ENCODE measurements at places on chromosomes 6 and 20.

GRCh38 chr6:42104095-42104803 is 38.2 kb downstream of the C6orf132 start:
- DNase-seq = peak; percentile 63

DNA sequence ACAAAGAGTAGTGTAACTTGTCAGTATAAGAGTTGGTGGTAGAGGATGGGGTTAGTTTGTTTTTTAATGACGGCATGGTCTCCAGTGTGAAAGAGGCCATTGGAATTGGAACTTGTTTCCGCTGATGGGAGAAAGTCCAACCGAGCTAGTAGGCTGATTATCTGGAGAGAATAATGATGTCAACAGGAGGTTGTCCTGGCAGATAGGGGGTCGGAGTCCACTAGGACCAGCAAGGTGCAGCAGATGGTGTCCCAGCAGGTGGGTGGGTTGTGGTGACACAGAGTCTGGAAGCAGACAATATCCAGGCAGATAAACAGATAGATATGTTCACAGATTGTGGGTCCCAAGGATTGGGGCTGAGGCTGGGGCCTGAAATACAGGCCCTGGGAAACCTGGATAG is 35.1 kb downstream of the PKIB start:
- no peak for DNase-seq

GRCh38 chr20:54194724-54195438 is 13.0 kb upstream of the PFDN4 start:
- DNase-seq = no peak

GRCh38 chr6:119348096-119348747 is 1.3 kb downstream of the MAN1A1 start:
- no peak for DNase-seq

DNA sequence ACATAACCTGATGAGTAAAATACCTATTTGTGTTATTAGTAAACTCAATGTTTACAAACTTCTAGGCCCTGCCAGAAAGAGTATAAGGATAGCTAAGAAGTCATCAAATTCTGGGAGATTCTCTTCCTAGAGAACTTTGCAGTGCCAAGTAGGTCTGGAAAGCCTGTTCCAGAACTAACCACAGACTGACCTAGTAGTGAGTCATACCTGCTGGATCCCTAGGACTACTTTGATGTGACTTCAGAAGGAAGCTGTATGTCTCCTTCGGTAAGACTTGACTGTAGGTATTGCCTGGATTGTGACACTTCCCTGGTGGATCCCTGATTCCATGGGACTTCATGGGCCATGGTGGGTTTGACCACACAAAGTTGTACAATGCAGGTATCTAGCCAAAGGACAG is 131.7 kb downstream of the DNAH8 start:
- DNase-seq = no peak

- no peak for DNase-seq
Observed at GRCh38 chr6:135230711-135231468, 49.8 kb downstream of the MYB start.

GRCh38 chr6:149318581-149319286 is 1.2 kb downstream of the TAB2 start:
- no peak for DNase-seq

- no peak for DNase-seq
Observed at GRCh38 chr6:131427434-131428058, 145.5 kb upstream of the ARG1 start.

DNA sequence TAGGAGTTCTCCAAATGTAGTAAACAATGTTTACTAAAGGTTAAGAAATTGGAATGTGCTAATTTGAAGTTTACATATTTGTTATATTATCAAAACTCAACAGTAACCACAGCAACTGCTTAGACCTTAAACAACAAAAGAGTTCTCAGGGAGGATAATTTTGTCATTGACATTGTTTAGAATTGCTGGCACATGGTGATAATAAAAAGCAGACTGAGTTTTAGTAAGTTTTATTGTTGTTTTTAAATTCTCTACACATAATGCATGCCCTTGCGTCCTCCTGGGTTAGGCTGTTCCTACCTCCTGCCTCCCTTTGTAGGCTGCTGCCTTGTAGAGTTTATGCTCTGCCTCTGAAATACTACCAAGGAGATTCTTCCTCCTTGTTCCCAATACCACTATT is 28.7 kb downstream of the LAMA4 start:
- DNase-seq = no peak

- no peak for DNase-seq
Observed at GRCh38 chr6:134436950-134437349, 119.0 kb upstream of the SGK1 start.

DNA sequence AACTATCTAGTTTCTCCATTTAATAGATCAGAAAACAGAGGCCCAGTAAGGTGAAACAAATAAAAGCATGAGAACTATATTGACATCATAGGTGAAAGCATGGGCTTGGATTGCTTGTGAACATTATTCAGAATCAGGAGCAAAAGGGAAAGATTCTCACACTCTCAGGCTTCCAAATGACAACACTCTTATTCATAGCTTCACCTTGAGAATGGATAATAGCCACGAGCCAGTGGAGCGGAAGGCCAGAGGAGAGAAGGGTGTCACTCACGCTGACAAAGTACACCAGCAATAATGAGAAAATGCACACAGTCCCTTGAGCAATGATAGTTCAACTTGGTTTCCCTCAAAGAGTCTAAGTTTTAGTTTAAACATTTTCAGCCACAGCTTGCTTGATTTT is 339.0 kb downstream of the TPBG start:
- DNase-seq = no peak

DNA sequence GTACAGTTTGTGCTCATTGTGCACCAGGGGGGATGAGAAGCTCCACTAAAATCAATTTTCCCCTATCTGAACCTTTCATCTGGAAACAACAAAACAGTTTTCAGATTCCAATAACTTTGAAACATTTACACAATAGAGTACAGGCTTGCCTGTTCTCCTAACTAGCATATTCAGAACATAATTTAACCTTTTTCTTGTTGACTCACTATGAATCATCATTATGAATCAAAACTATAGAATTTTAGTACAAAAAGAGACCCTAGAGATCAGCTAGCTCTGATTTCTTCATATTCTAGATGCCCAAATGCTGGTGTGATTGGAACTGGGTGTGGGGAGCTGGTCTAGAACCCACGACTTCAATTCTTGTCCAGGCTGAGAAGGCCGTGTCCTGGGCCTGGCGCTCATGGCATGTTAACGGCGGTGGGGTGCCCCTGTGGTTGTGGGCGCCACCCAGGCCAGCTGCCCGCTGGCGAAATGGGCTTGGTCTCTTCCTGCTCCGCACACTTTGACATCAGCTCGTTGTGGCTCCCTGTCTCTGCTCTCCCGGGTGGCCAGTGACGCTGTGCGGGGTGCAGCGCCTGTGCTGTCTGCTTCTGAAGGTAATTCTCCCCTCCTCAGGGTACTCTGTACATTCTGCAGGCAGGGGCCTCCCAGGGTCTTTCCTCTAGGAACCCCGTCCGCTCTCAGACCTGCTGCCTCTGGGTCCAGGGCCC is 29.9 kb upstream of the AGPAT4 start:
- DNase-seq = no peak

GRCh38 chr6:35677456-35677855 is 11.3 kb downstream of the FKBP5 start:
- DNase-seq = no peak

GRCh38 chr6:133855991-133856370 is 32.9 kb upstream of the TCF21 start:
- DNase-seq = no peak

DNA sequence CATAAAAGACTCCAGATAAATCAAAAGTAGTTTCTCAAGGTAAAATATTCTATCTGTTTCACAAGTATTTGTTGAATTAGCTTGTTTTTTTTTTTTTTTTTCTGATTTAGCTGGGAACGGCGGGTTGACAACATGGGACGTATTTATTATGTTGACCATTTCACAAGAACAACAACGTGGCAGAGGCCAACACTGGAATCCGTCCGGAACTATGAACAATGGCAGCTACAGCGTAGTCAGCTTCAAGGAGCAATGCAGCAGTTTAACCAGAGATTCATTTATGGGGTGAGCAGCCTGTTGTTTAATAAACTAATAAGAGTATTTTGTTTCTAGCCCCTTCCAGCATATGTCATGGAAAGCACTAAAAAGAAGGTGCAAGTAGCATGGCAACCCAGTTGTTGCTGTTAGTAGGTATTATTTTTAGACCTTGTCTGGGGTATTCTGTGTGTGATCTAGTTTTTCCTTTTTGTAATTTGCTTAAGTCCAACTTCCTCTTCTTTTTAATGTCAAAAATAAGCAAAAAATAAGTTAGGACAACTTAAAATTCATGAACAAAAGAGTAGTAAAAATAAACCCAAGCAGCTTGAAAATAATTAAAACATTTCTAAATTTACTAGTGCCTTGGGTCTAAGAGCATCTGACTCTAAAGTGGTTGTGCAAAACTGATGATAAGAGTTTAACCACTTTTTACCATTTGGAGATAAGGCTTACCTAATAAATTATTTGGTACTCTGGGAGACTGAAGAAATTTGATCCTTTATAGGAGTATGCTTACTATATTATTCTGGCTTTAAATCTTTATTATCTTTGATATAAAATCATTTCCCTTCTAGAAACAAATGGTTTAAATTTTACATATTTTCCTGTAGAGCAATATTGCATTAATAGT is 70.8 kb upstream of the DYNLRB1 start:
- no peak for DNase-seq

DNA sequence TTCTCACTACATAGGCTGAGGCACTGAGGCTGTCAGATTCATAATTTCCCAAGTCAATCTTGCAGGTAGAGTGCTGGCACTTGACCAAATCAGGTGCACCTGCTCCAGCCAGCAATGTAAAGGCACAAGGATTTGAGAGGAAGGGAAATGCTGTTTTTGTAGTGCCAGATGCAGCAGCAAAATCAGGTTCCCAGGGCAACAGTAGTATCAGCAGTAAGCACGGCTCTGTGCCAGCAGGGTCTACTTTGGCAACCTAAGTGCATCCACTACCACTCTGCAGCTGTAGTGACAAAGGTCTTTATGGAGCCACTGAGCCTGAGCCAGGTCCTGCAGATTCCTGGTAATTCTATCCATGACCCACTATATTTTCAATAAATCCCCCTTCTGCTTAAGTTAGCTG is 329.5 kb downstream of the TPBG start:
- no peak for DNase-seq

DNA sequence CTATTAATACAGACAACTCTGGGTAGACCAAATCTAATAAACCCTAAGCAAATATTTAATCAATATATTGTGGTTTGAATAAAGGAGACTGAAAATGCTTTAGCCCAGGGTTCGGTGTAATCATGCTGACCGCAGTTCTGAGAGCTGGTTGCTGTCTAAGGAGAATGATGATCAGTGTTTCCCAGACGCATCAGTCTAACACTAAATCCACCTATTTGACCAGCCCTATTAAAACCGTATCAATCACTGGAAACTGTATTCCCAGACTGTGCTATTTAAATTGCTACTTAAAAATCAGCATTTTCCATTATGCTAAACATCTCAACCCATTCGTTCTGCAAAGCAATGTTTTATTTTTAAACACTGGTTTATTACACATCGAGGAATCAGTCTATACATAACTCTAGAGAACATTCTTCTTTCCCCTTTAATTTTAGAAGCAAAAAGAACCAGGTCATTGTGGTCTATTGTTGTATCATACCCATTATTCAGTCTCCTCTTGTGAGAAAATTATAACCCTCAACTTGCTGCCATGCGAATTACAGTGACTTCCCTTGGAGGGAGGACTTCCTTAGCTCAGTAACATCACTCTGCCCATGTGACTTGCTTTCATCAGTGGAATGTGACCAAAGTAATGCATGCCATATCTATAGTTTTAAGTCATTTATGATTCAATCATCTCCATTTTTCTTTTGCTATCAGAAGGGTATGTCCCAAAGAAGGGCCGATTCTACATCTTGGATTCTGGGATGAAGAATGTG is 515.2 kb upstream of the JAG1 start:
- no peak for DNase-seq

DNA sequence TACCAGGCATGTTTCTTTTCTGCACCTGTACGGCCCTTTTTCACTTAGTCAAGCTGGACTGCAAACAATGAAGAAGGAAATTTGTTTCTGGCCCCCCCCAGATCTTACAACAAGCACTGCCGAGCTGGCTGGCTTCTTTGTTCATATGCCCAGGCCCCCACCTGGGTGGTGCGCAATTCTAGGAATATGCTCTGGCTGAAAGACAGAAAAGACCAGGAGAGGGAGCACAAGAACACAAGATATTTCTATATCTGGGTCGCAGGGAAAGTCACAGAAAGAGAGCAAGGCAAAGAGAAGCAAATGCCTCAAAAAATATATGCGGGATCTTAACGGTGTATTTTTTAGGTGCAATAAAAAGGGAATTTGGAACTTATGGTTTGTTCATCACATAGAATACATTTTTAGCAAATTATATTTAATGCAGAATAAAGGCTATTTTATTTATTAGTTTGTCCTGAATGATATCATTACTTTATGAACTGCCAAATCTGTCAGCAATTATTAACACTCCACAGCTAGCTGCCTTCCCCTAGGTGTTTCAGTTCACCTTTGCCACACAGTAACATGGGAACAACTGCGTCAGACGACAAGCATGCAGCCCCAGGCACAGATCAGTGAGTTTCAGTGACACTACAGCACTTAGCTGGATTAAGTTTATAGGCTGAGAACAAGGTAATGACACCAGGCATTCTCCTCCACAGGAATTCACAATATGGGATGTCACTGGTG is 76.5 kb downstream of the GJA10 start:
- no peak for DNase-seq

DNA sequence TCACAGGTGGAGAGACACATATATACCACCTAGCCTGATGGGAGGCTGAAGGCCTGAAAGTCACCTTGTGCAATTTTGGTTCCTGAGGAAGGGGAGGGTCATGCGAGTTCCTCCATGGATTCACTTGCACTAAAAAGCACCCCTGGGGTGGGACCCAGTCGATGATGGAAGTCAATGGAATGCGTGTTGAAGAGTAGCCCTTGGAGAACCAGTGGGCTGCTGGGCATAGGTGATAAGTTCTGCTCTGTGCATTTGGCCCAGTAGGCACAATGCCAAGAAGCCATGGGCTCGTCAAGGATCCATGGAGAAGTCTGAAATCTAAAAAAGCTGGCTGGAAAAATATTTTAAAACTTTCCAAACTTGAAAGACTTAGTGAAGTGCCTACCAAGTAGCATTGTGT is 18.9 kb upstream of the SCRT2 start:
- no peak for DNase-seq

DNA sequence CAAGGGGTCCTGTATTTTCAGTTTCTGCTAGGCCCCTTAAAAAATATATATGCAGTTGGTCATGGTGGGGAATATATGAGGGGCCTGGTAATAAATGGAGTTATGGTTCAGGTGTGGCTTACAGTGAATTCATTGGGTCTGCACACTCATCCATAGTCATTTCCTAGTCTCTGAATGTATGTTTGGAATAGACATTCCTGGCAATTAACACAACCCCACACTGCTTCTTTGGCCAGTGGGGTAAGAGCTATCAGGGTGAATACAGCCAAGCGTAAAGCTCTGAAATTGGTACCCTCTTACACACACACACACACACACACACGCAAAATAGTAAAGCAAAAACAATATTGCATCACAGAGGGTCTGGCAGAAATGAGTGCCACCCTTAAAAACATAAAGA is 56.5 kb downstream of the QRSL1 start:
- no peak for DNase-seq

DNA sequence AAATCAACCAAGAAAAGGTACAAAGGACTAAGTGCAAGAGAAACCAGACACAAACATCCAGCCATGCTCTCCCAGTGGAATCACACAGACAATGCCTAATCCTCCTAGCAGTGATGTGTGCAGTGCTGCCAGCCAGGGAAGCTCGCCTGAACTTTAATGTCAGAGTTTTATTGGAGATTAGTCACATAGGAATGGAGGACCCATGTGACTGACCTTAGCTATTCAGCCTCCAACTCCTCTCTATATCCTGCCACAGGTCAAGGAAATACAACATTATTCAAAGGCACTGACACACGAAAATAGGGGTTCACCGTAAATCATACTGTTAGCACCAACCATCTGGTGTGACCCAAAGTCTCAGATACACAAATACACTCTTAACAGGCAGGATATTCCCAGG is 684.6 kb downstream of the DOK5 start:
- no peak for DNase-seq
